ENCODE measurements at places on chromosomes 3 and 15.

DNA sequence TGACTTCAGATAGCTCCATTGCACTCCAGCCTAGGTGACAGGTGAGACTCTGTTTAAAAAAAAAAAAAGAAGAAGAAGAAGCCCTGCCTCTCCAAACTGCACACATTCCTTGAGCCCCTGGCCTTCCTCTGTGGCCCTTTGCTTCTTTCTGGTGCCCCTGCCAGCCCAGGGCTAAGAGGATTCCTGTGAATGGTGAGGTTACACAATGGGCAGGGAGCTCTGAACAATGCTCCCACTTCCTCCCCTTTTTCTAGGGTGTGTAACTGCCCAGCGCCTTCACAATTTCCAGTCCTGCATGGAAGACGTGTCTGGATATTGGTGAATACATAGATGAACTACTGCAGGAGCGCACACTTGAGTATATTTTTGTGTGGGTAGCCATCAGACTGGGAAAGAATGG, 3.6 kb upstream of the AMOTL2 start:
- DNase-seq, result no peak

GRCh38 chr15:89801471-89802195, 13.0 kb downstream of the ANPEP start:
- DNase-seq, result no peak

- no peak for DNase-seq
Measured at GRCh38 chr3:127632035-127632820, 3.2 kb downstream of the PODXL2 start.

DNA sequence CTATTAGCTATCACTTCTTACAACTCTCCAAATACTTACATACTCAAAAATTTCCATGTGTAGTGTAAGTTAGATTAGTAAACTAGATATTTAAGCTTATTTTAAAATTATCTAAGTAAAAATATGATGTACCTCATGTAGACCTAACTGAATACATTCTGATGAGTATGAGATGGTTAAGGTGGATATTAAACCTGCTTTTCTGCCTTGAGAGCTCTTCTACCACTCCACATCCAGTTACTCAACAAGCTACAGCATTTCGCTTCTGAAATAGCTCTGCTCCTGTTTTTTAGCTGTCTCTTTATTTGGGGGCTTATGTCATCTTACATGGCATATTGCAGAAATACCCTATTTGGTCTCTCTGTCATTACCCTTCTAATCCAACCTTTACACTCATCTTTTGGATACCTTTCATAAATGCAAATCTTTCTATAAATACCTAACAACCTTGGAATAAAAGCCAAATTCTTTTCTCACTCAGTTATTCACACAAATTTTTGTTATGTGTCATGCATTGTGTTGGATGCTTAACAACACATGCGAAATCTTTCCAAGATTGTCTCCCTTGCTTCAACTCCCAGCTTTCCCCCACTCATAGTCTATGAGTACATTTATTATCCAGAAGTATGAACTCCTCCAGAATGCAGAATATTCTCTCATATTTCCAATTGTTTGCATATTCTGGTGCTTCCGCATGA, 92.0 kb downstream of the ALCAM start:
- no peak for DNase-seq

GRCh38 chr15:96312641-96313335, 17.7 kb upstream of the NR2F2 start:
- DNase-seq, result no peak

DNA sequence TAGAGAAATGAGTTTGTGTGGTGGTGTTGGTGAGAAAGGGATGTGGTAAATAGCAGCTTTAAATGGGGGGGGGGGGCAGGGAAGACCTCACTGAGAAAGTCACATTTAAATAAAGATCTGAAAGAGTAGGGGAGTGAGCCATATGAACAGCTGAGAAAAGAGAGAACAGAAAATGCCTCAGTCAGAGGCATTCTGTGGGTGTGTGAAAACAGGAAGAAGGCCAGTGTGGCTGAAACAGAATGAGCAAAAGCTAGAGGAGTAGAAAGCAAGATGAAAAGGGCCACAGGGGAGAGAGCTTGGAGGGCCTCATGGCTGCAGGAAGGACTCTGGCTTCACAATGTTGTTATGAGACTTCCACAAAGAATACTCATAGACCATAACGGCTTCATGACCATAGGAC, 783.3 kb downstream of the ZPLD1 start:
- DNase-seq, result no peak

DNA sequence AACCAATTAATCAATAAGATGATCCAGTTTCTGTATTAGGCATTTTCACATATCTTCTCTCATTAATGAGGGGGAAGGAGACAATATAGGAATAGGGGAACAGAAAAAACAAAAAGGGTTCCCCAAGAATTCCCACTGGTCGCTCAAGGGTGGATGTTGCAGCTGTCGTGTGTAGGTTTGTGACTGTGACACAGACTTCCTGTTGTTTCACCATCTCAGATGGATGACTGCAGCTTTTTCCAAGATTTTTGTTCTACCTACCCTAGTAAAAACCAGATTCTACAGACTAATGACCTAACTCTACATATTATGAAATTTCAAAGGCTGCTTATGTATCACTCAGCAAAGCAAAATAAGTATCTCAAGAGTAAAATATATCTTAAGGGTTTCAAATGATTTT, 73.7 kb upstream of the MB21D2 start:
- no peak for DNase-seq

GRCh38 chr15:90307661-90308060, 42.2 kb downstream of the NGRN start:
- no peak for DNase-seq

GRCh38 chr3:120506828-120507774, 56.3 kb upstream of the FSTL1 start:
- DNase-seq, result no peak

DNA sequence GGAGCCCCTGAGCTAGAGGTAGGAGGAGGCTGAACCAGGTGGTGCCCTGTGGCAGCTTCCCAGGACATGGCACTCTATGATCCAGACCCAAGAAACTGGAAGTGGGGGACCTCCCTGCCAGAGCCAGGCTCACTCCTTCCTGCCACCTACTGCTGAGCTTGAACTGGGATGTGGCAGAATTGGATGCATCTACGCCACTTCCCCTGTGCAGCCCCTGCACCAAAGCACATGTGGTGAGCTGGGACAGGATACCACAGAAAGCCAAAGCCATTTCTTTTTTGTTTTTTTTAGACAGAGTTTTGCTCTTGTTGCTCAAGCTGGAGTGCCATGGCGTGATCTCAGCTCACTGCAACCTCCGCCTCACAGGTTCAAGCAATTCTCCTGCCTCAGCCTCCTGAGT, 518.0 kb upstream of the PPP2R3A start:
- no peak for DNase-seq

GRCh38 chr3:21642433-21642832, 108.6 kb downstream of the ZNF385D start:
- DNase-seq, result no peak

- no peak for DNase-seq
Measured at GRCh38 chr15:83206526-83207008, 1.1 kb downstream of the HDGFL3 start.

- no peak for DNase-seq
Measured at GRCh38 chr3:101325393-101326134, 5.2 kb upstream of the IMPG2 start.

- no peak for DNase-seq
Measured at GRCh38 chr3:51931756-51932155, 9.9 kb downstream of the RRP9 start.

DNA sequence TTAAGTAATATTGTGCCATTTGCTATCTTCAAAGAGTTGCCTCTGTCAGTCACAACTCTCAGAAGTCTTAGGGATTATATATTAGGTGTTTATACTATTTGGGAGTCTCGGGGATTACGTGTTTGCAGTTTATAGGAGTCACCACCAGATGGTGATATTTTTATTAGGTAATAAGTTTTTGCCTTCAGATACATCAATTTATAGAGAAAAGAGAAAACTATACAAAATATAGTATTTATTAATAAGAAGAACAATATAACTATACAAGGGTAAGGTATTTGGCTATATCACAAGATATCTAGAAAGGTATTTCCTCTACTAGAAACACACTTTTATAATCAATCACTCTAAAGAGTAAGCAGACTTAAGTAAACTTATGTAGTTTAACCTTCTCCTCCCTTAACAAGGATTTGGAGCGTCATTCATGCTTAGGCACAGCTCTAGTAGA, 10.7 kb upstream of the DHX36 start:
- no peak for DNase-seq

- DNase-seq, result no peak
Measured at GRCh38 chr3:10299175-10299574, 6.4 kb upstream of the GHRL start.

DNA sequence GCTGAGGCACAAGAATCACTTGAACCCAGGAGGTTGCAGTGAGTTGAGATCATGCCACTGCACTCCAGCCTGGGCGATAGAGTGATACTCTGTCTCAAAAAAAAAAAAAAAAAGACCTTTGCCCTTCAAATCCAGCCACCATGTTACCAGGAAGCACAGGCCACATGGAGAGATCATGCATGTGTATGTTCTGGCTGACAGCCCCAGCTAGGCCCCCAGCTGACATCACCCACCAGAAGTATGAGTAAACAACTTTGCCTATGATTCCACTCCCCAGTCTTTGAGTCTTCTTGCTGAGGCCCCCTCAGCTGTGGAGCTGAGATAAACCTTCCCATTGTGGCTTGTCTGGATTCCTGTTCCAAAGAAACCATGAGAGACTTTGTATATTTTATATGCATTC, 3.3 kb upstream of the ARIH2 start:
- no peak for DNase-seq

DNA sequence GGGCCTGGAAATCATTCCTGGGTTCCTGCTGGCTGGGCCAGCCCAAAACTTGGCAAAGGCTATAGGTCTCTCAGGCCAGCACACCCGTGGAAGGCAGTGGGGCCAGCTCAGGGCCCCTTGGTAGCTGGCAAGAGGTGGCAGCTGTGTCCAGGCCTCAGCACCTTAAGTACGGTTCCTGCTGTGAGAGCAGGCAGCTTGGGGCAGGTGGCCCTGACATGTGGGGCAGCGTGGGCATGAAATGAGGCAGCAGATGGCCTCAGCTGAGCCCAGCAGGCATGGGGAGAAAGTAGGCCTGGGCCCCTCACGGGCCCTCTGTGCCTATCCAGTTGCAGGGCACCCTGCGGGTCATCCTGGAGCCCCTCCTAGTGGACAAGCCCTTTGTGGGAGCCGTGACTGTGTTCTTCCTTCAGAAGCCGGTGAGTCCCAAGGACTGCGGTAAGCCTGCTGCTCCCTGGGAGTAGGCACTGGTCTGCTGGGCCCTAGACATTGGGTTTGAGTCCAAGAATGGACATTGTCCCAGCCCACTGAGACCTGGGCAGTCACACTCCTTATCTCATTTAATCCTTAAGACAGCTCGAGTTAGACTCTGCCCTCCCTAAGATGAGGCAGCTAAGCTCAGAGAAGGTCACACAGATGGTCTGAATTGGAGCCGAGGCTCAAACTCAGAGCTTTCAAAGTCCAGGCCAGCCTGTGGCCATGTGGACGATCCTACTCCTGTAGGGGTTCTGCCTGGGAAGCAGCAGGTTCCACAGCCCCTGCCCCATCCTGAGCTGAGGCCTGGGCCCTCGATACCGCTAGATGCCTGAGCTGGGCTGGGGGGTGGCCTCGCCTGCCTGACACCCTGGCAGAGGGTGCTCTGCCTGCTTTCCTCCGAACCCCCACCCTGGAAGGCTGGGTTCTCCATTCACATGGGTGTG, 25.5 kb downstream of the ESYT3 start:
- DNase-seq, result no peak

DNA sequence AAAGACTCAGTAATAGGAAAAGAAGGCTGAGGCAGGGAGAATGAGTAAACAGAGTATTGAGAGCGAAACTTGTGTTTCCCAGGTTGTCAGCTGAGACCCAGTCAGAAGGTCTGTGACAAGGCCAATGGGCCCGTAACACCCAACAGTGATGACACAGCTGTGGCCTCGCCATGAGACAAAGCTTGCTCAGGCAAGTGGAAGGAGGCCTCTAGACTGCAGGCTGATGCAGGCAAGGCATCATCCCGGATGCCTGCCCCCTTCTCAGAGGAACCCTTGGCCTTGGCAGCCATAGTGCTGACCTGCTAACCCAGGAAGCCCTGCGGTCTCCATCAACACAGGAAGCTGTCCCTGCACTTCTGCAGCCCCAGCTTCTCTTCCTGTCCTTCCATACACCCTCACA, 15.4 kb downstream of the RAB6B start:
- no peak for DNase-seq

DNA sequence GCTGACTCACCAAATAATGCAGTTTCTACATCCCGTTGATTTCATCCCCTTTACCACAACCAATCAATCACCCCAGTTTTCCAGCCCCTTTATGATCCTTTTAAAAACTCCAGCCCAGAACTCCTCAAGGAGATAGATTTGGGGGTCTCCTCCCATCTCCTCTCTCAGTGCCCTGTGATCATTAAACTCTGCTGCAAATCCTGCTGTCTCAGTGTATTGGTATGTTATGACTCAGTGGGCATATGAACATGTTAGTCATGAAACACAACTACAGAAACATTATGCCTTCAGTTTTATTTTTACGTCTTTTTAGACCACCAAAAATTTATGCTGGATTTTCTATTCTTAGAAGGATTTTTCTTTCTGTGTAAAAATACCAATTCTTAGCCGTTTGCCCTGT, 213.7 kb downstream of the DIPK2A start:
- no peak for DNase-seq

GRCh38 chr15:32688151-32688639, 29.6 kb upstream of the GREM1 start:
- DNase-seq, result no peak

DNA sequence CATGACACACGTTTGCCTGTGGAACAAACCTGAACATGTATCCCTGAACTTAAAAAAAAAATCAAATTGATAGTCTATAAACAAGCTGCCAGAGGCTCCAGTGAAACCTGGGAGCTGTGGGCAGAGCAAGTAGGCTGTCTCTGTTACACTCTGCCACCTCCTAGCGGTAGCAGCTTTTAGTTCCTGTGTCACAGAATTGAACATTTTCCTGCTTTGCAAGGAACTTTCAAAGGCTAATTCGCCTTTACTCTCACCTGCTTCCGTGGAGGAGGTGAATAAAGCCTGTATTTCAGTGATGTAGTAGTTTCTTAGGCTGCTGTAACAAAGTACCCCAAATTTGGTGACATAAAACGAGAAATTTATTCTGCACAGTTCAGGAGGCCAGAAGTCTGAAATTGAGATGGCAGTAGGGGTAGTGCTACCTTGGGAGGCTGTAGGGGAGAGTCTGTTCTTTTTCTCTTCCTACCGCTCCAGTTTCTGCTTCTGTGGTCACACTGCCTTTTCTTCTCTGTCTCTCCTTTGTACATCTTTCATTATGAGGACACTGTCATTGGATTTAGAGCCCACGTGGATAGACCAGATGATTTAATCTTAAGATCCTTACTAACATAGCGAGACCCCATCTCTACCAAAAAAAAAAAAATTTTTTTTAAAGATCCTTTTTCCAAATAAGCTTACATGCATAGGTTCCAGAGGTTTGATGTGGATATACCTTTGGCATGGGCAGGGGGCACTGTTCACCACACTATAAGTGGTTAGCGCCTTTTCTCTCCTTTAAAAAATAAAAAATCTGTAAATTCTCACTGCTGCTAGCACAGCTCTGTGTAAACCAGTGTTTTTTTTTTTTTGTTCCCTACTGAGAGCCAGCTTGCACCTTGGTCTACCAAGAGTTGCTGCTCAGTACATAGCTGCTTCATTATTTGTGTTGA, 25.3 kb downstream of the FBXO22 start:
- no peak for DNase-seq

GRCh38 chr3:55624238-55624637, 137.1 kb upstream of the WNT5A start:
- no peak for DNase-seq

- no peak for DNase-seq
Measured at GRCh38 chr15:70132139-70132538, 34.4 kb upstream of the TLE3 start.
